ENCODE measurements at places on chromosomes 7 and 10.
A peak's percentile ranks its signal among the peaks of the same experiment; 100 is the strongest.

DNA sequence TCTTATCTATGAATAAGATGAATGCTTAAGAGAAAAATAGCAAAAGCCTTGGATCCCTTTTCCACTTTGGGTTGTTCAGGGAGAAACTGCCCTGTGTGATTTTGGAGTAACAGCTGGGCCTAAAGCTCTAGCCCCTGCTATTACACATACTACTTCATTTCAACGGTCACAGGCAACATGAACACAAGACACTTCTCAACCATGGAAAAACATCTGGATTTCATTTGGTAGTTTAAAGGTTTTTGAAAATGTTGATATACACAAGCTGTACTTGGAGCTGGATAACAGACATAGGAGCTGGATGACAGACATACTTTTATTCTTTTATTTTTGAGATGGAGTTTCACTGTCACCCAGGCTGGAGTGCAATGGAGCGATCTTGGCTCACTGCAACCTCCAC lies 2.7 kb upstream of the CHUK start:
- DNase-seq = no peak

DNA sequence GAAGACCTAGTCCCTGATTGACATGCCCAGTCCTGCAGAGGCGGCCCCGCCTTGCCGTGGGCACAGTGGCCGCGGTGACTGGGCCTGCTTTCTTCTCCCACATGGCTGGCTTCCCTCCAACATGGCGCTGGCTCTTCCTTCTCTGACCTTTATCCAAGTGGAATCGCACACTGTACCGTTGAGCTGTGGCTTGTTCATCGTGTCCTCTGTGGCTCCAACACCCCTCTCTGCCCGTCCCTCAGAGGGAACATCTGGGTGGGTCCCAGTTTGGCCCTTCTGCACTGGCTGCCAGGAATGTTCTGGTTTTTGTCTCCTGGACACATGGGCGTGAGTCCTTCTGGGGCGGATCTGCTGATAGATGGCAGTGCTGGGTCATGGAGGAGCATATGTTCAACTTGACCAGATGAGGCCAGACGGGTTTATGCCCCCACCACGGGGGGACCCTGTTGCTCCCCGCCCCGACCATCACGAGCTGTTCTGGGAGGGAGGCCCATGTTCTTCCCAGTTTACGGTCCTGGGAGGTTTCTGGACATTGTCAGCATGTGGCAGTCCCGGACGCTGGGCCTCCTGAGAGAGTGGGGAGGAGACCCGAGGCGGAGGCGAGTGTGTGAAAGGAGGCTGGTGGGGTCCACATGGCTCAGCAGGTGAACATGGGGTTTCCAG lies 63.5 kb downstream of the LHPP start:
- DNase-seq = no peak

- no peak for DNase-seq
Observed at GRCh38 chr10:47420305-47421056, 36.4 kb upstream of the ZNF488 start.

GRCh38 chr7:69213878-69214277 lies 384.4 kb upstream of the AUTS2 start:
- DNase-seq = no peak

DNA sequence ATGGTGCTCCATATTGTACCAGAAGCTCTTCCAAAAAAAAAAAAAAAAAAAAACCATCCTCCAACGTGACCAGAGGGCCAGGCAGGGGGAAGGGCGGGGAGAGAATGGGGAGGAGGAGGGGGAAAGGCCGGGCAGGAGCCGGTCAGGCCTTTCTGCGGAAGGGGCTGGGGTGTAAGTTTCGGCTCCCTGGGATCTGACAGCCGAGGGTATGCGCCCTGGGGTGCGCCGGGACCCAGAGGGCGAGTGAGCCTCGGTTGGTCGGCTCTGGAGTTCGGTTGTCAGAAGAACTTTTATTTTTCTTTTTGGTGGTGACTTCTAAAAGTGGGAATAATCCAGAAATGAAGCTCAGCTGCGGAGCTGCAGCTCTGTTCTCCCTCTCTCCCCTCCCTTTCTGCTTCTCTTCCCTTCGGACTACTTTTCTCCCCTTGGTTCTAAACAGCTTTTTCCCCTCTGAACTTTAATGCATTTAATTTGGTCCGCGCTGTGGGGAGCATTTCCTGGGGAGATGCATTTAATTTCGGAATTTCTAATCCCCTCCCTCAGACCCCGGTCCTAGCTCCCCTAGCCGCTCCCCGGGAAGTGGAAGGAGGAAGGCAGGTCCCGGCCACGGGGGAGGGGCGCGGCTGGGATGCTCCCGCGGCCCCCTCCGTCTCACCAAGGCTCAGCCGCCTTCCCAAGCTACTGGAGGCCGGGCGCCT lies 3.9 kb upstream of the PAX2 start:
- DNase-seq = no peak

DNA sequence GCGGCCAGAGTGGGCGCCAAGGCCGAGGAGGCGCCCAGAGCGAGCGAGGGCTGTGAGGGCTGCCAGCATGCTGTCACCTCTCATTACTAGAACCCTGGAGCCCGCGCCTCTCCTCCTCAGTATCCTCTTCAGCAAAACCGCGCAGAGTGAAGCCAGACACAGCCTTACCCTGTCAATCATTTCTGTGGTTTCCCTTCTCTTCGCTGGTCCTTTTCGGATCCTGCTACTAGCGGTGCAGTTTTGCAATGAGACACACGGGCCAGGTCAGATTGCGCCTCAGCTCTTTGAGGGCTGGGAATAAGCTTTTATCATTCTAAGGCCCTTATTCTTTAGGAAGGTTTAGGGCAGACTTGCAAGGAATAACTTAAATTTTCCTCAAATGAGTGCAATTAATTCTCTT lies 55.5 kb upstream of the FAM171A1 start:
- DNase-seq = no peak

- peak; percentile 93 for DNase-seq
Observed at GRCh38 chr10:123847686-123848432, 43.7 kb downstream of the CPXM2 start.

- no peak for DNase-seq
Observed at GRCh38 chr7:25304691-25305090, 76.4 kb upstream of the NPVF start.

GRCh38 chr10:28875549-28876081 lies 198.3 kb downstream of the BAMBI start:
- DNase-seq = peak; percentile 67

GRCh38 chr7:132317701-132318351 lies 258.4 kb downstream of the PLXNA4 start:
- no peak for DNase-seq

DNA sequence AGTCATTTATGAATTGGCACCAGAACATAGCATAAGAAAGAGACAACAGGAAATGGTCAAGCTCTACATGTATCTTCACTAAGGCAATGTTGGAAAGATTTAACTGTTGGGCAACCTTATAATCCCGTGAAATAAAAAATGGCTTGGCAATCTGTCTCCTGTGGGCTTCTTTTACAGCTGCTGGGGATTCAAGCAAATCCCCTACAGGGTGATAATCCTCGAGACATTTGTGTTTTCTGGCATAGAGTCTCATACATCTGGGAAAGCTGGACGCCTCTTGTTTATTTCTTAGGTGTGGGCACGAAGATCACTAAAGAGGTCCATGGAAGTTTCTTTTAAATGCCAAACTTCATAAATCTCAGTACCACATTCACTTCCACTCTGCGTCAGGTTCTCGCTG lies 82.2 kb upstream of the GPR141 start:
- no peak for DNase-seq

- no peak for DNase-seq
Observed at GRCh38 chr10:33410860-33411234, 76.4 kb upstream of the NRP1 start.

DNA sequence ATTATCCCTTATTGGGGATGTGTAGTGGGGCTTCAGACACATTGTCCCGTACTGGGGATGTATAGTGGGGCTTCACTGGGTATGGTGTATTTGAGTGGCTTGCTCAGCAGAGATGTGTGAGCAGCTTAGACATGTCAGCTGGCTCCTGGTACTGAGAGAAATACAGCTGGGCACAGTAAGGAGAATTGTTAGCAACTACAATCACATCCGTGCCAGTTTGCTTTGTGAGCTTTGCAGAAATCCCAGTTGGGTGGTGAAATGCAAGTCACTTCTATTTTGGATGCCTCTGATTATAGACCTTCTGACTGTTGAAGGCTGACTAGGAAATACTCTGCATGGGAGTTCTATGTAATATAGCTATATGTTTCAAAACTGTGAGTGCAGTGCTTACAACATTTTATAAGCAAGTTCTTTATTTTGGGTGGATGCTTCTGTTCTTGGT lies 10.8 kb downstream of the CCNY start:
- no peak for DNase-seq

GRCh38 chr10:17428351-17429097 lies 25.9 kb downstream of the ST8SIA6 start:
- DNase-seq = no peak

DNA sequence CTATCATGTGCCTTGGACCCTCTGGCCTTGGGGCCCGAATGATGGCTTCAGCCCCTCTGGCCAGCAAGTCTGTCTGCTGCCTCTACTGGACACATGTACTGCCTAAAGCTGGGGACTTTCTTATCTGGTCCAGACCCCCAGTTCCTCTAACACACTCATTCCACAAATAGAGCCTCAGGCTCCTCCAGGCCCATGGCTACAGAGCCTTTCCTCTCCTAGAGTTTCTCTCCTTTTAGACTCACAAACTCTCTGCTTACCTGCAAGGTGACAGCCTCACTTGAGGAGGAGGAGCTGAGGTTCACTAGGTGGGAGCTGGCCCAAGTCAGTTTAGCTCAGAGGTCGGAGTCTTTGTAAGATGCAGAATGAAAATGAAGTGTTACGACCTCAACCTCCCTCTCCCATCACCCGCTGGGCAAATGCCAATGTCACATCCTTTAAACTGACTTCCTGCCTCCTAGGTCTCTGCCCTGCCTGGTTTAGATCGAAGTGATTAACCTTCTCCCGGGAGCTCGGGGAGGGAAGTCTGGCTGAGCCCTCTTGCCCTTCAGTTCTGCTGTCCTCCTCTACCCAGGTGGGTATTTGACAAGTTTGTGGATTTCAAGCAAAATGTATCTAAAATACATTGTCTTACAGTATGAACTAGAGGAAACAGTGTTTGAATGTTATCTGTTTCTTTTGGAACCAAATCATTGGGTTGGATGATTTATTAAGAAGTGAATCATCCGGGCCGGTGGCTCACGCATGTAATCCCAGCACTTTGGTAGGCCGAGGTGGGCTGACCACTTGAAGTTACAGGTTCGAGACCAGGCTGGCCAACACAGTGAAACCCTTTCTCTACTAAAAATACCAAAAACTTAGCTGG lies 71.9 kb upstream of the TNS3 start:
- DNase-seq = no peak

DNA sequence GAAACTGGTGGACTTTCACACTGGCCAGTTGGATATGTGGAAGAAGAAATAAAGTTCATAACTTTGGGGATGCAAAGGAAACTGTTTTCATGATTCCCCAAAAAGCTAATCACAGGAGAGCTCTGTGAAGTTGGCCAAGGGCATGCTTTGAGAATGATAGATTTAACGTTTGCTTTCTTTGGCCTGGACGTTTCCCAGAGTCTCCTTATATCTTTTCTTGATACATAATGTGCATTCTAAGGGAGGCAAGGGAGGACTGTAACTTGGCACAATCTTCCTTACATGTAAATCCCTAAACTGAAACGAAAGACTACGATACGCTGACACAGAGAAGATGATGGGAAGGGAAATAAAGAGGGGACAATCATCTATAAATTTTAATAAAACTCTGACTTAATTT lies 176.5 kb upstream of the INHBA start:
- no peak for DNase-seq

DNA sequence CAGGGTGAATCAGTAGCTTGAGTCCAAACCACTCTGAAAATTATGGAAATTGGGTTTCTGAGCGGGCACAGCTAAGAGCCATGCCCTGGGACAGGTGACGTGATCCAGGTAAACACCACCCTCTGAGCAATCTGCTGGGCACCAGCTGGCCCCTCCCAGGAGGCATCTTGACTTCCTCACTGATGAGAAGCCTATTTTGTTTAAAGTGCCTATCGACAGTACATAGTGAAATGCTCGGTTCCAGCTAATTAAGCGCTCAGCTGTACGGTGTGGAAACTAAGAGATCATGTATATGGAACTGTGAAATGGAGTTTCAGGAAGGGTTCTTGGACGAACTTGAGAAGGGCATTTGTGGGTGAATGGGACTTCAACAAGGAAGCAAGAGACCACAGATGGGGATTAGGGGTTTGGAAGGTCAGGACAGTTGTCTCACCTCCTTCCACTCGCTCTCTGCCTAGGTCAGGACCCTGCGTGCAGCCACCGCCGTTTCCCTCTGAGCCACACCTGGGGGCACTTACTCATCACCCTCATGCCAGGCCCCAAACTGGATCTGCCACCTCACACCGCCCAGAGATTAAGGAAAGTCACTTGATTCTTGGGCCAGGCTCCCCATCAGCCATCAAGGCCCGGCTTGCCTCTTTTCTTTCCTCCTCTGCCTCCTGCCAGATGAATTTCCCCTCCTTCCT lies 3.2 kb downstream of the ITPRIP start:
- peak; percentile 72 for DNase-seq

GRCh38 chr7:133429371-133429770 lies 176.5 kb downstream of the EXOC4 start:
- DNase-seq = peak; percentile 17

DNA sequence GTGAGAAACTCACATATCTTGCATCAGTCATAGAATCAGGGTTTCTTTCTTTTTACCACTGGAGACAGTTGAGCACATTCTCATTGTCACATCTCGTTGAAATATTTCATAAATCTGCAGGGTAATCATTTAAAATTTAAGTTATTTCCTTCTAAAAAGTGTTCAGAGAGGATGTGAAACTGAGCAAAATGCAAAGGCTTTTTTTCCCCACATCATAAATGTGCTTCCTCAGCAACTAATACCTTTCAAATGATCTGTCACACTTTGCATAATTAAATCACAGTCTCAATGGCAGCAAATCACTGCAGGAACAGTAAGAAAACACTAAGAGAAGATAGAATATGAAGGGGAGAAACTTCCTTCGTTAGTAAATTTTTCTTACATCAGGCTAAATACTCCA lies 187.5 kb downstream of the EVX1 start:
- DNase-seq = no peak

GRCh38 chr7:16479591-16479990 lies 14.1 kb upstream of the SOSTDC1 start:
- no peak for DNase-seq

Data from trophoblast cell (in vitro differentiated cells and primary cell).